ENCODE measurements at places on chromosomes 2 and 18.

- no peak for DNase-seq
Observed at GRCh38 chr2:168461178-168461941, 5.3 kb downstream of the CERS6 start.

GRCh38 chr2:189254268-189254883 lies 74.8 kb upstream of the COL5A2 start:
- no peak for DNase-seq

DNA sequence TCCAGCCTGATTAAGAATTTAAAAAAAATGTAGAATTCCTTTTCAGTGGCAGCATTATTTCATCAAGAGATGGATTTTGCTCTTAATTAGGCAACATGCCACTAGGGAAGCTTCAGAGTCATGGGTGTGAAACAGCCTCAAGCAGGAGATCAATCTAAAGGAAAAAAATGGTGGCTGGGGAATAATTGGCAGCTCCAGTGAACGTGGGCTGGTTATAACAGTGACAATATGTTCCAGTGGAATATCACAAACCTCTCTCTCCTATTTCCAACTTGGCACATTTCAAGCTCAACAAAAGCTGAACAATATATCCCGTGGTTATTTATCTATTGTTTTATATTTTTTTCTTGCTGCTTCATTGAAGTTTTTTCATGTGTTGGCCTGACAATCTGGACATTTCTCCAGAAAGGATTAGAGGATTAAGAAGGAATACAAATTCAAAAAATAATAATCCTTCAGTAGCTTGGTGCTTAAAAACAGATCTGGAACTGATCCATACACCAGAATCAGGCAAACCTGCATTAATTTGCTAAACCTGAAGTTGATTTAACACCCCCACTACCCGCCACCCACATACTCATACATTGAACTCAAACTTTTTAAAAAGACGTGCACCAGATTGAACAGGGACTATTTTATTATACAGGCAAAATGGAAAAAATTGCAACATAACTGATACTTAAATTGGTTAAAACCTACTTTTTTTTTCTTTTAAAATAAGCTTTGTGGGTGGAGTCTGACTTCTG lies 255.9 kb upstream of the SPRED2 start:
- DNase-seq = no peak

GRCh38 chr2:227592694-227593387 lies 5.9 kb upstream of the SCYGR2 start:
- no peak for DNase-seq

- DNase-seq = no peak
Observed at GRCh38 chr2:140154706-140155105, 1374.5 kb upstream of the NXPH2 start.

GRCh38 chr18:13517369-13517768 lies 209.0 kb downstream of the FAM210A start:
- no peak for DNase-seq

DNA sequence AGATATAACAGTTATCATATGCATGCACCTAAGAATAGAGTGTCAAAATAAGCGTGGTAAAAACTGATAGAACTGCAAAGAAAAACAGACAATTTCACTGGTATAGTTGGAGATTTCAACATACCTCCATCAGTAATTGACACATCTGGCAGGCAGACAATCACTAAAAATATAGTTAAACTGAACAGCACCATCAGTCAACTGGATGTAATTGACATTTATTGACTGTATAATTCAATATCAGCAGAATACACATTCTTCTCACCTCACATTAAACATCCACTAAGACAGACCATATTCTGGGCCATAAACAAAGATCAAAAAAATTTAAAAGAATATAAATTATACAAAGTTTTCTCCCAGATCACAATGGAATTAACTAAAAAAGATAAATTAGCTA lies 378.5 kb upstream of the RGPD4 start:
- DNase-seq = no peak

DNA sequence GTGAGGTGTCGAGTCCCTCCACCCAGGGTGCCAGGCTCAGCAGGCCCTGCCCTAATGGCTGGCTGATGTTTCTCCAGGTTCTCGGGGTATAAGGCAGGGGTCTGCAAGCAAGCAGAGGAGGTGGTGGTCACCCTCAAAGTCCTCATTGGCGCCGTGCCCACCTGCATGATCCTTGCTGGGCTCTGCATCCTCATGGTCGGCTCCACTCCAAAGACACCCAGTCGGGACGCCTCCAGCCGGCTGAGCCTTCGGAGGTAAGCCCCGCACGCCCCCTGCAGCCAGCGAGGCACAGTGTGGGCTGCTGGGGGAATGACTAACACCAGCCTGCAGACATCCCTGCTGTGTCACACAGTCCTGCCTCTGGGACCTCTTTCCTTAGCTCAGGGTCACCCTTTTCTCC lies 14.1 kb downstream of the MFSD2B start:
- no peak for DNase-seq

DNA sequence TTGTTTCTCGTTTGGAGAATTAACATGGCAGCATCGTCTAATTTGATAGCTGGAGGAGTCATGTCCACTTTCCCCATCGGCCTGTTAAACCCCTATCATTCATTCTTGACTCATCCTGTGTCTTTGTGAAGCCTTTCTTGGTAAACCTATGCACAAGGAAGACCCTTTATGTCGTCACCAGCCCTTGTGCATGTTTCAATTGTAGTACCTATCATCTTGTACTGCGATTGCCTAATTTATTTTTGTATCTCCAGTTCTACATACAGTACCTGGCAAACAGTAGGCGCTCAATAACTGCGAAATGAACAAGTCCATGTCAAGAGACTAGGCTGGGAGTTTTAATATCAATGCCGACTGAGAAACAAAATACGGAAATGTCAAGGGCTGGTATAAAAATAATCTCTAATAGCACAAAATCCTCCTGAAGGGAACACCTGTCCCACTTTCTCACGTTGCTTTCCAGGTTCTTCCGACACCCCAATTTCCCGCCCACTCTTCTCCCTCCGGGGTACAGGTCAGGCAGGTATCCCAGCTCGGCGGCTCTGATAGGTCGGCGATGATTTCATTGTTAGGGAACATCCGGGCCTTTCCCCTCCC lies 1.3 kb upstream of the PPM1B start:
- DNase-seq = no peak

DNA sequence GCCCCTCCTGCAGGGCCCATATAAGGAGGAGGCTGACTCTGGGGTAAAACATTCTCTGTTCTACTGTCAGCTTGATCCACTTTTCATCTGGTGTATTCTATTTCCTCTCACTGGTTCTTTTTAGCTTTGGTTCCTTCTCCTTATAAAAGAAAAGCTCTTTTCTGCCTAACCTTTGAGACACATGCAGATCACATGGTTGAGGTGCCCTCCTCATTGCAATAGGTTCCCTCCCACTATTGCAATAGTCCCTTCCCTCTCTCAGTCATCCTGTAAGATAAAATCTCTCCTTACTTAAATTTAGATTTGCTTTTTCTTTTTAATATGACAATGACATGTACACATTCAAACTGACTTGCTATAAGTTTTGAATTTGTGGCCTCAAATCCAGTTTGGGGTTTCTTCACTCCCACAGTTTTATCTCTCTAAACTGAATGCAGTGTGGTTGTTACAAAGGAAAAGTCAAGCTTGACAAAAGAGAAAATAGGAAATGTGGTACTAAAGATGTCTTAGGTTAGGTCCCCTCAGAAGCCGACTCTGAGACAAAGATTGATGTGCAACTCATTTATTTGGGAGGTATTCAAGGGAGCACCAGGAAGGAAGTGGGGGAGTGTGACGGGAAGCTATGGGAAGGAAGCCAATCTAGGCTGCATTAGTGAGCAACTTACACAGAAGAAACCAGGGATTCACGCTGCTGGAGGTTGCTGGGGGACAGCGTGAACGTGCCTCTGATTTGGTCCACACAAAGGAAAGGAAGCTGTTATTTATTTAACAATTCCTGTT lies 127.6 kb upstream of the LINC00305 start:
- no peak for DNase-seq

DNA sequence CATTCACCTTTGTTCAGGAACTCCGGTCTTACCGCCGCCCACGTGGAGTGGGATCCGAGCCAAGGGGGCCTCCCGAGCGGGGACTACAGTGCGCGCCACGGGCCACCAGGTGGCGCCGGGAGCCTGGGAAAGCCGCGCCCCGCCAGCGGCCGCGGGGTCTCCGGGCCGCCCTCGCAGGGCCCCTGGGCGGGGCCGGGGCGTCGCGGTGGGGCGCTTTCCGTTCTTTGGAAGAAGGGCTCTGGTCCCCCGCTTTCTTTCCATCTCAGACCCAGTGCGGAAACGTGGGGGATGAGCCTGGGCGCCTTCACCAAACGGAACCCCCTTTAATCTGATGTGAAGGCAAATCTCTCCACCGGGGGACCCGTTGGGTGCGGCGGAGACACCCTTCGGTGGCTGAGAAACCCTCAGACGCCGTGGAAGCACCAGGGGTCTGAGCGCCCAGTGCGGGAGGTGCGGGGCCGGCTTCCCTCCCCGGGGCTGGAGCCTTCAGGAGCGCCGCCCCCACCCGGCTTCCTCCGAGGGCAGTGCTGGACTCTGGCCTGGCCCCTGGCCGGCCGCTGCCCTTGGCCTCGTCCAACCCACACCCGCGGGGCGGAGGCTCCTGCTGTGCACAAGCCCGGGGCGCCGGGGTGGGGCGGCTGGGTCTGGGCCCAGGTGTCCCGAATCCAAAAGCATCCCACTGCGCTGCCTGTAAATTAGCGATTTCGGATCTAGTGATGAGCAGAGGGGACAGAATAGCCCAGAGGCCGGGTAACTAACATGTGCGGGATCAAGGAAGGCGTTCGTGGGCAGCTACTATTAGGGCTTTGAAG lies 44.6 kb downstream of the GORASP2 start:
- DNase-seq = peak; percentile 43

DNA sequence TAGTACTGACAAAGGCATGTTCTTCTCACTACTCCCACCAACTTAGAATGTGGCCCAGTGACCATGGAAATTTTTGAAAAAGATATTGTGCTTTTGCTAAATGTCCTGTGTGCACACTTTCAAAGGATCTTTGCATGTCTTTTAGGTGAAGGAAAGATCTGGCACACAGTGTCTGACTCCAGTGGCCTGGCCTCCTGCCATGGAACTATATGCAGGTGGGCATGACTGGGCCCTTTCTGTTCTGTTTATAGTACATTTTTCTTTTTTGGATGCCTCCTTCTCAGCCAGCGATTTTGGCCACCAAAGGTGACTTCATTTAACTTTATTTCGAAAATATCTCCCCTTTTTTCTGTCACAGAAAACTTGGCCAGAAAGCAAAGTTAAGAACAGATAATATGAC lies 999.7 kb upstream of the PIK3C3 start:
- DNase-seq = no peak

- DNase-seq = no peak
Observed at GRCh38 chr2:151761193-151761592, 26.9 kb upstream of the NEB start.

- no peak for DNase-seq
Observed at GRCh38 chr2:200533754-200534153, 7.7 kb downstream of the SGO2 start.

GRCh38 chr2:71154798-71155197 lies 24.4 kb downstream of the MPHOSPH10 start:
- no peak for DNase-seq

GRCh38 chr18:23141104-23141999 lies 6.1 kb downstream of the CABLES1 start:
- no peak for DNase-seq

- no peak for DNase-seq
Observed at GRCh38 chr2:9082158-9082557, 78.7 kb upstream of the MBOAT2 start.

DNA sequence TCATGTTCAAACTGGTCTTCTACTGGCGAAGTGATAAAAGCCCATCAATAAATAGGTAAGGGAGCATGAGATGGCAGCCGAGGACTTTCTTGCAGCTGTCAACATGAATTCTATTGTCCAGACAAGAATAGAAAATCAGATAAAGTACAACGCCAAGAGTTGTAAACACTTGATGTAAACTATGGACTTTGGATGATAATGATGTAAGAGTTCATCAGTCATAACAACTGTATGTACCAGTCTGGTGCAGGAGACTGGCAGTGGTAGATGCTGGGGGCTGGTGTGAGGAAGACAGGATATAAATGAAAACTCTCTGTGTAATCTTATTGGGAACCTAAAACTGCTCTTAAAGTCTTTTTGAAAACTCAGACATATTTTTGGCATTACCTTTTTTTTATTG lies 155.9 kb upstream of the RASGRP3 start:
- no peak for DNase-seq

- no peak for DNase-seq
Observed at GRCh38 chr2:106012001-106012590, 182.0 kb downstream of the UXS1 start.

DNA sequence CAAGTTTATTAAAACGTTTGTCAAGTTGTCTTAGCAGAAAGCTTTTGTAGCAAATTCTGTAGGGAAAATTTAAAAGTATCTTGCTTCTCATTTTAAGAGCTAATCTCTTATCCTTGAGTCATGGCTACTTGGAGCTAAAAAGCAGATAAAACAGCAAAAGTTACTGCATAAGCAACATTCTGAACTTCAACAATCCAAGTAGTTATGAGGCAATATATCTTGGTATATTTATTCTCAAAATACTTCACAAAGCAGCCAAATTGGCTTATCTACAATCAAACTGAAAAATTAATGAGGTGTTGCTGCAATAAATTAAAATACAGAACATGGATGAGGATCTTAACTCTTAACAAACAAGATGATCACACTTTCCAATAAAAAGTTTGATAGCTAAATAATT lies 306.5 kb downstream of the PIEZO2 start:
- DNase-seq = no peak

DNA sequence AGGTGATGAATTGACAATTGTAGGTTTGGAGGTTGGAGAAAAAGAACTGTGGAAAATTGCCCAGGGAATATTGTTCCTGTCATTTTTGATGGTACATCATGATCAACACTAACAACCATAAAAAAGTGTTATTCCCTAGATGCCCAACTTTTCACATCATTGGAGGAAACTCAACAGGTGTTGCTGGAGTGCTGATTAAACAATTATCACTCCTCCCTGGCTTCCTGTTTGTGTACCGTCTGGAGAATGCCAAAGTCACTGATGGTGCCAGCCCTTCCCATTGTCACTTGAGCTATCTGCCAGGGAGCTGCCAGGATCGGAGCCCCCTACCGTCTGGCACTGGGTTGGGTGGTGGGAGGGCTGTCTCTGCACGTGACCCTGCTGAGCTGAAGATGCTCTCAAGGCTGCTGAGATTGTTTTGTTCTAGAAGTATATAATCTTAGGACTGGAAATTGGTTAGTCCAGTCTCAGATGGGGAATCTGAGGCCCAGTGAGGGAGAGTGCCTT lies 156.9 kb downstream of the PRKCE start:
- no peak for DNase-seq

DNA sequence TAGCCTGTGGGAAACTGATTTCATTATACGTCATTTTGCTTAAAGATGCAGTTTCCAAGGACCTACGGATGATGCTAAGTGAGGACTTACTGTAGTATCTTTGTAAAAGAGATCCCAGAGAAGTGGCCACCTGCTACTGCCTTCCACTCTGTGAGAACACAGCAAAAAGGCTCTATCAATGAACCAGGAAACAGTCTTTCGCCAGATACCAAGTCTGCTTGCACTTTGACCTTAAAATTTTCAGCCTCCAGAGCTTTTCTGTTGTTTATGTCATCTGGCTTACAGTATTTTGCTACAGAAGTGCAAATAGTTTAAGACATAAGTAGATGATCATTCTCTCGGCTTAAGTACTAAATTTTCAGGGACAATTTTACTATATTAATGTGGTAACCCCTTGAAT lies 847.9 kb upstream of the CHAC2 start:
- DNase-seq = no peak

GRCh38 chr2:121151311-121152109 lies 133.5 kb downstream of the TFCP2L1 start:
- DNase-seq = no peak
